ENCODE measurements at places on chromosomes 2 and 18.

- DNase-seq, result no peak
Observed at GRCh38 chr2:112626604-112627059, 19.1 kb upstream of the SLC20A1 start.

DNA sequence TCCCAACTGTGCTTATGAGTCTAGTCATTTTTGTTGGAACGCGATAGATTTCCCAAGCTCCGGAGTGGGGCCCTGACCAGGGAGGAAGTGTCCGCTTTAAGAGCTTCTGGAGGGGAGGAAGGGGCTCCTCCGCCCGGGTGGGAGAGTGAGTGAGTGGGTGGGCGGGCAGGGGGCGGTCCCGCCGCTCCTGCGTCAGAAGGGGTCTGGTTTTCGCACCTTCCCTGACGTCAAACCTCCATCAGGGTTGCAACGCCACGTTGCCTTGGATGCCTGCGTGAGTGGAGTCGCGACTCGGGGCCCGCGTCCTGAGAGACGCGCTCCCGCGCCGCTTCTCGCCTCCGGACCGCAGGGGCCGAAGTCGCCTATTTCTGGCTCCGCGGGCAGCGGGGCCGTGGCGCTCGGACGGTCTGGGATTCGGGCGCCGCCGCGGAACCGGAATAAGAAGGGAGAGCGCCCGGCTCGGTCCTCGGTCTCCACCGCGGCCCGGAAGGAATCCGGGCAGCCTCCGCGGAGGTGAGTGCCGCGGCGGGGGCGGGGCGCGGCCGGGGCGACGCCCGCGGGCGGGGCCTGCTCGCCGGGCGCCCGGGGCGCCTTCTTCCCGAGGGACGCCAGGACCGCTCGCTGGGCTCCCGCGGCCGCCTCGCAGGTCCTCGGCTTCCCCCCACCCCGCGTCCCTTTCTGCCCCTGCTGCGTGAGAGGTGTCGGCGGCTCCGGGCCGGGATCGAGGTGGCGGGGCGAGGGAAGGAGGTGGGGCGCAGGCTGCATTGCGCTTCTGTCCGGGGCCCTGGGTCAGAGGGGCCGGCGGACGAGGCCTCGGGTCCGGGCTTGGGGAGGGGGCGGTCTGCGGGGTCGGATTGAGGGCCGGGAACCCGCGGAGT is at the start of gene ZDBF2:
ZDBF2 (plus strand) TSS at position 230 of the 878 bp plus-strand sequence. CDS start 7,187 bp downstream, outside the sequence.
- DNase-seq, result peak; percentile 57

DNA sequence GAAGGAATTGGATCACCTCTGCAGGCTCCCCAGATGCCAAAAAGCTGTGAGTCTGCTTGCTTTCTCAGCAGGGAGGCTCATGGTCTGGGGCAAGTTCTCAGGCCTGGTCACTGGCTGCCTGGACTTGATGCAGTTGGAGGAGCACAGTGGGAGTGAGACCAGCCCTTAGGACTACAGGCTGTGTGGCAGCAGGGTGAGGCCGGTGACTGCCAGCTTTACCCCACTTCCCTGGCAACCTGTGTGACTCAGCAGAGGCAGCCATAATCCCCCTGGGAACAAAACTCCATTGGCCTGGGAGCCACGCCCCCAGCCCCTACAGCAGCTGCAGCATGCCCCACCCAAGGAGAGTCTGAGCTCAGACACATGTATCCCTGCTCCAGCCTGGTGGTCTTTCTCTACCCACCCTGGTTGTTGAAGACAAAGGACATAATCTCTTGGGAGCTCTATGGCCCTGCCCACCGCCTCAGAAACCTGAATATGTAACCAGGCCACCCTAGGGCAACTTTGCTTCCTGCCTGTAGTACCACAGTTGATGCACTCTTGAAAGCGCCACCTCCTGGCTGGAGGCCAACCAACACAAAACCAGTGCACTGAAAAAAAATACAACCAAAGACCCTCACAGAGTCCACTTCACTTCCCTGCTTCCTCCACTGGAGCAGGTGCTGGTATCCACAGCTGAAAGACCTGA is 106.8 kb upstream of the SPATS2L start:
- no peak for DNase-seq

- no peak for DNase-seq
Observed at GRCh38 chr18:80234398-80234797, 12.9 kb downstream of the PARD6G start.

DNA sequence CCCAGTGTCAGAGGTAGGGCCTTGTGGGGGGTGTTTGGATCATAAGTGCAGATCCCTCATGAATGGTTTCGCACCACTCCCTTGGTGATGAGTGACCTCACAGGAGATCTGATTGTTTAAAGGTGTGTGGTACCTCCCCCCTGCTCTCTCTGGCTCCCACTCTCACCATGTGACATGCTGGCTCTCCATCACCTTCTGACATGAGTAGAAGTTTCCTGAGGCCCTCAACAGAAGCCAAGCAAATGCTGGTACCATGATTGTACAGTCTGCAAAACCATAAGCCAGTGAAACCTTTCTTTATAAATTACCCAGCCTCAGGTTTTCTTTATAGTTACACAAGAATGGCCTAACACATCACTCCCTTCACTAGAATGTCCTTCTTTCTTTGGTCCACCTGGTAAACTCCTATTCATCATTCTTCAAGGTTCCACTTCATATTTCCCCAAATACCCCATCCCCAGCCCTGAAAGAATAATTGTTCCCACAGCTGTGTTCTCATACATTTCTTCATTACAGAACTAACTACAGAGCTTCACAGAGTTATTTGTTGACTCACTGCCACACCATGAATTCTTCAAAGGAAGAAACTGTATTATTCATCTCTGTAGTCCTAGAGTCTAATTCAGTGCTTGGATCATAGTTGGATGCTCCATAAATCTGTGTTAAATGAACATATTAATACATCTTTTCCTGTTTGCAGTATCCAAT is 81.2 kb upstream of the STK17B start:
- DNase-seq, result no peak

- DNase-seq, result no peak
Observed at GRCh38 chr18:36658611-36659010, 170.2 kb downstream of the TPGS2 start.

GRCh38 chr18:49006641-49007454 is 56.1 kb upstream of the SMAD7 start:
- no peak for DNase-seq

DNA sequence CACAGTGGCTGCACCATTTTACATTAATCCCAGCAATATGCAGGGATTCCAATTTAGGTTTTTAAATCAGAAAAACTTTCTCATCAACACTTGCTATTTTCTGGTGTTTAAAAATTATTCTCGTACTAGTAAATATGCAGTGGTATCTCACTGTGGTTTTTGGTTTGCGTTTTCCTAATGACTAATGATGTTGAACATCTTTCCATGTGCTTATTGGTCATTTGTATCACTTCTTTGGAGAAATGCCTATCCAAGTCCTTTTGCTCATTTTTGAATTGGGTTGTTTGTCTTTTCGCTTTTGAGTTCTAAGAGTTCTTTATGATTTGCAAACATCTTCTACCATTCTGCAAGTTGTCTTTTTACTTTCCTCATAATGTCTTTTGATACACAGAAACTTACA is 62.1 kb upstream of the TCF7L1 start:
- no peak for DNase-seq

DNA sequence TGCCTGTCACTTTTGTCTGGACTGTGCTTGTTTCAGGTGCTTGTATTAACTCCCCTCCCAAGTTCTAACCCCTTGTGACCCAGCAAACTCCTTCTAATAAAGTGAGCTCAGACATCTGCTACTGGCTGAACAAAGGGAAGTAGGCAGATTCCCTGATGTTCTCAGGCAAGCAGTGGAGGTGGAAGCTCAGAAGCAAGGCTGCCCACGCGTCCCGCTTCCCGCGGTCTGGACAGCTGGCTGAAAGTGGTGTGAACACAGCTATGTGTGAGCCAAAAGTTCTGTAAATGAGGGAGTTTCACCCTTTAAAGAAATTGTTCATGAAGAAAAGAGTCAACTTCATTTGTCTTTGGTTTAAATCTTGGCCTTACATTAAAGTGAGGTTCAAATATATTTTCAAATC is 40.0 kb downstream of the NAPG start:
- no peak for DNase-seq

GRCh38 chr18:55858661-55859515 is 270.9 kb upstream of the TCF4 start:
- no peak for DNase-seq

- no peak for DNase-seq
Observed at GRCh38 chr2:207698301-207698700, 13.1 kb upstream of the CCNYL1 start.

DNA sequence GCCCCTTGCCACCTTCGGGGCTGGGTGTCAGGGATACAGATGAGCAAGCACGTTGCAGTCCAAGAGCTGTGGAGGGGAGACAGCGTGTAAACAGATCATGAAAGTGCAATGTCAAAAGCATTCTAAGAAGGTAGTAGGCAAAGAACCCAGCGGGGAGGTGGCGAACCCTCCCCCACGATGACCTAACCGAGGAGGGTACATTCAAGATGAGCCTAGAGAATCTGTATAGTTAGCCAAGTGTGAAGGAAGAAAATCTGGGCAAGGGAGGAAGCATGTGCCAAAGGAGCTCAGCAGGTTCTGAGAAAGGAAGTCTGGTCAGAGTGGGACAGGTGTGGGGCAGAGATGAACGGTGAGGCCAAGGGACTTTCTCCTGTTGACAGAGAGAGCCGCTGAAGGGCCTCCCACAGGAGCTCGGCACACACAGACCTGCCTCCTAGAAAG is 106.9 kb downstream of the SP3 start:
- DNase-seq, result no peak

DNA sequence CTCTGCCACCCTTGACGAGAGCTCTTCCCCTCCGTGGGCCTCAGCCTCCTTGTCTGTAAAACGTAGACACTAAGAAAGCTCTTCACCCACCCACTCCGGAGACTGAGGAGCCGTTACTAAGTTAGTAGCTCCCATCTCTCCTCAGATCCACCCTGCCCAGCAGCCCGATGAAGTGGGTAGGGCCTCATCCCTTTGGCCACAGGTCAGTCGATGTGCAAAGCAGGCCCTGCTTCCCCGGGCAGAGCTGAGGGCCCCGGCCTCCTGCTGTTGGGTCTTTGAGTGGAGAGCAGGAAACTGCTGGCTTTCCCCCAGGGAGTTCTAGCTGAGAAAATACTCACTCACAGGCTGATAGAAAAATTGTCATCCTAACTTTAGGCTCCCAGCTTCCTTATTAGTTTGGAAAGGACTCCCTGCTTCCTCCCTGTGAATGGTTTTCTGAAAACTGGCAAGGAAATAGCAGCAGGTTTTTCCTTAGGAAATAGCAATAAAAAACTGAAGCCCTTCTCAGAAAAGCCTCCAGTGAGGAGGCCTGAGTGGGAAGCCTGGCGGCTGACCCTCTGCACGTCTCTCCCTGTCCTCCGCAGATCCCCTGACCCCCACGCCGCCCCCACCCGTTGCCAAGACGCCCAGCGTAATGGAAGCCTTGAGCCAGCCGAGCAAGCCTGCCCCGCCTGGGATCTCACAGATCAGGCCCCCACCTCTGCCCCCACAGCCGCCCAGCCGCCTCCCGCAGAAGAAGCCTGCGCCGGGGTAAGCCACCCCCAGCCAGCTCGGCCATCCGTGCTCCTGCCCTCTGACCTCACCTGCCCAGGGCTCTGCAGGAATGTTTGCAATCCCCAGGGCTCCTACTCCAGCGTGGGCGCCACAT is 30.2 kb downstream of the ITGB1BP1 start:
- DNase-seq, result peak; percentile 22

DNA sequence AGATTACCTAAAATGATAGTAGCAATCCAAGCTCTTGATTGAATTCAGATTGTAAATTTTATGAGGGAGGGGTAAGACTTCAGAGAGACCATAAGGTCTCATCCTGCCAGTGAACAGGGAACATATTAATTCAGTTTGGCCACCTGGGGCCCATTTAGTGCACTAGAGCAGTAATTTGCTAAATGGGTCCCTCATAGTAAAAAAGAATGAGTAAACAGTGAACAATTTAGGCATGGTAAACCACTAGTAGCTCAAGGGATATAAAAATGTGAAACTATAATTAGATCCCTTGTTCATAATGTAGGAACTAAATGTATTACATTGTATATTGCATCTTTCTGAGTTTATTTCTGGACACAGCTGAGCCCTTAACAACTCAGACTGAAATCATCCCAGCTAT is 4.9 kb upstream of the PHLPP1 start:
- no peak for DNase-seq

DNA sequence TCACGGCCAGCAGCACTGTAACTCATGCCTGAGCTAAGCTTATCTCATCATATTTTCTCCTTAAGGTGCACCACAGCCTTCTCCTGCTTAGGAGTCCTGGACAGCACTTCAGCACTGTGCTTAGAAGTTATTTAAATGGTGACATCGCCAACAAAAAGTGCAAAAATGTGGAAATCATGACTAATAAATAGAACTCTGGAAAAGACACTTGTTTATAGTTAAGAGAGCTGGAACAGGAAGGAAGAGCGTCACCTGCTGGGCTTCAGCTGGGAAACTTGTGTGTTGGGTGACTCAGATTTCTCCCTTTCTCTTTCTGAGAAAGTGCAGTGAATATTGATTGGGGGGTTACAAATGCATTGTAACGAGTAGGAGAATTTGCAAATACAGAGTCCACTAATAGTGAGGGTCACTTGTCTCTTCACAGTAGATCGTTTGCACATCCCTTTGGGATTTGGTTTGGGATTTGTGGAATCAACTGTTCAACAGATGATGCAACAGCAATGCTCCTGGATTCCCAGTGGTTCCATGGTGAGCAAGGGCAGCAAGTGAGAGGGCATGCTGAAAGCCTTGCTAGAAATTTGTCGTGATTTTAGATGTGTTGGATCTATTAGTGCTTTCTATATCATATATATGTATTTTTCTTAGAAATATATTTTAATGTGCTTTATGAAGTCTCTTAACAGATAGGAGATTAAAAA is 84.2 kb downstream of the DOK6 start:
- peak; percentile 2 for DNase-seq

GRCh38 chr2:195105581-195105980 is 551.4 kb upstream of the SLC39A10 start:
- DNase-seq, result no peak

DNA sequence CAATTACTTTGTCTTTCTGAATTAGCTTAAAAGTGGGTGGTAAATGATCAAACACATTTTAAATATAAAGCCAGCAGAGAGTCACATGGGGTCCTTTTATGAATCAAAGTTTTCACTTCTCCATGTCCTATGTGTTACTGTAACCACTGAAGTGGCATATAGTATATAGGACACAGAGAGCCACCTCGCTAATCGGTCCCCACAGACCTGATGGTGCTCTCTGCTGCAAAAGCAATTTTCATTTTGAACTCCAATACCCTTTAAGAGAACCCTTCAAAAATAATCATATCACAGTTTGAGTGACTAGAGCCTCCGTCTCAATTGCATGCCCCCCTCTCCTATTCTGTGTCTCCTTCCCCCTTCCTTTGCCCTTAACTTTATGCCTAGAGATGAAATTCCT is 272.8 kb downstream of the ERBB4 start:
- no peak for DNase-seq

GRCh38 chr2:8462899-8463648 is 218.8 kb upstream of the ID2 start:
- DNase-seq, result no peak

GRCh38 chr2:224009605-224010315 is 29.3 kb downstream of the SERPINE2 start:
- DNase-seq, result no peak

DNA sequence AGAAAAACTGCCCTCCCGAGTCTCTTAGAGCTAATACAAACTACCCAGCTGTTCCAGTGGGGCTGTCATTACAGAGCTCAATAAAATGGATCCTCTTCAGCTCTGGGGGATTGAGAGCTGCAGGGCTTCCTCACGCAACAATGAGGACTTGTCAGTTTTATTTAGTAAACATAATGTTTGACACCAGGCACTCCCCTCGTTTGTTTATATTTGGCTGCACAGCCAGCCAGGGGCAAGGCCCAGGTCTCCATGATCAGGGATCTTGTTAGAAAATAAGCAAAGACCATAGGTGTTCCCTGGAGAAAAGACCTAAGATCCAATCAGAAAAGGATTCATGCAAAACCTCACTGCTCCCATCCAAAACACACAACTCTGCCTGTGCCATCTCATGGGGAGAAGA is 158.2 kb downstream of the C1D start:
- no peak for DNase-seq
